ENCODE measurements at places on chromosomes 11 and 22.
A peak's percentile ranks its signal among the peaks of the same experiment; 100 is the strongest.

DNA sequence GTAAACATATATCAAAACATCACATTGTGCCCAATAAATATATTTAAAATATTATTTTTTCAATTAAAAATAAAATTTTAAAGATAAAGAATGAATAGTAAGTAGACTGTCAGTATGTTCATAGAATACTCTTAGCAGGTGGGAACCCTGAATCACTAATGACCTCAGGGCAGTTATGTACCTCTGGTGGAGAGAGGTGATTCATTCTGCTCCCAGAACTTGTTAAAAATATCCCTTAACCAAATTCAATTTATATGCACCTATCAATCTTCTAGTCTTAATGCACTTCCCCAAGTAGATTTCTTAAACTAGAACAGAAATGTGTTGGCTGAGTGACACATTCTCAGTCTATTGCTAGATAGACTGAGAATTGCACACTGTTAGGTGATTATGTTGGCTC is 183.9 kb upstream of the SYN3 start:
- no peak for DNase-seq

- no peak for DNase-seq
Observed at GRCh38 chr11:128915149-128915521, 24.0 kb downstream of the KCNJ5 start.

GRCh38 chr22:41681616-41682015 is 7.1 kb downstream of the SNU13 start:
- DNase-seq, result no peak

- peak; percentile 1 for DNase-seq
Observed at GRCh38 chr22:22855617-22856308, 31.9 kb upstream of the IGLL5 start.

- DNase-seq, result no peak
Observed at GRCh38 chr11:119237515-119237914, 31.4 kb downstream of the CBL start.

- no peak for DNase-seq
Observed at GRCh38 chr11:35358391-35358790, 61.0 kb downstream of the SLC1A2 start.

DNA sequence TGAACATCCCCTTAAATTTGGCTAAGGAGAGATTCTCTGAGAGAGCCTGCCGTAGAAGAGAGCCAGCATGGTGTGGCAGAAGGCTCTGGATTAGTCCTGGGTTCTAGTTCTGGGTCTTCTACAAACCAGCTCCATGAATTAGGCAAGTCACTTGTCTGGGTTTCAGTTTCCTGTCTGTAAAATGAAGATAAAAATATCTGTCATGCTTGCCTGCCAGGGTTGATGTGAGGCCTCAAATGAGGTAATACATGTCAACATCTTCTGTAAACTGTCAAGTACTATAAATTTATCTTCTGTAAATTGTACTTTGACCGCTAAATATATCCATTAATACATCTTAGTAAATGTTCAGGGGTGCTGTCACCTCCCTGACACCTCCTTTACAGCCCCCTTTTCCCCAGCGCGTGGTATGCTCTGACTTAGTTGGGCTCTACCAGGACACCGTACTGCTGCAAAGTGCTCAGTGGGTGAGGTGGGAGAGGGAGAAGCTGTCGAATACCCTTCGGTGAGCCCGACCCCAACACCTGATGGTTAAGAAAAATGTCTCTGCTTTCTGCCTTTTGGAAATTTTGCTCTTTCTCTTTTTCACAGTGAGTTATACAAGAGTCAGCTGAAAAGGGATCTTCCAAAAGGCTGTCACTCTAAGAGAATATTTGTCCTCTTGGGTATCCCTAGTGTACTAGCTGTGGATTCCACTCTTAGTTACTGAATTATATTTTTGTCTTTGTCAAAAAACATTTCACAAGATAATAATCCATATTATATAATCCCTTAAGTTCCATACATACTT is 15.0 kb downstream of the RBX1 start:
- peak; percentile 32 for DNase-seq

DNA sequence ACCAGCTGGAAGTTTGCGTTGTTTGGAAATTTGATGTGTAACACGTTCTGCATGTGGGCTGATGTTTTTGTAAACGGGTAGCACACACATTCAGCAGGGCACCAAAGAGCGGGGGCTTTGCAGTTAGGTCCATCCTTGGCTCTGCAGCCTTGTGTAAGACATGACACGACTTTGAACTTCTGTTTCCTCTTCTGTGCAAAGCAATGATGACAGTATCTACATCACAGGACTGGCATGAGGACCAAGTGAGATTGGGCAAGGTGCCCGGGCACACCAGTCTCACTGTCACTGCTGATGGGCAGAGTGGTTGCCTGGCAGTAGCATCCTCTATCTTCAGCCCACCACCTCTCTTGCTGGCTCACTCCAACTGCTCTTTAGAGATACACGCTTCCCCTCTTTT is 3.3 kb downstream of the TCN2 start:
- no peak for DNase-seq

DNA sequence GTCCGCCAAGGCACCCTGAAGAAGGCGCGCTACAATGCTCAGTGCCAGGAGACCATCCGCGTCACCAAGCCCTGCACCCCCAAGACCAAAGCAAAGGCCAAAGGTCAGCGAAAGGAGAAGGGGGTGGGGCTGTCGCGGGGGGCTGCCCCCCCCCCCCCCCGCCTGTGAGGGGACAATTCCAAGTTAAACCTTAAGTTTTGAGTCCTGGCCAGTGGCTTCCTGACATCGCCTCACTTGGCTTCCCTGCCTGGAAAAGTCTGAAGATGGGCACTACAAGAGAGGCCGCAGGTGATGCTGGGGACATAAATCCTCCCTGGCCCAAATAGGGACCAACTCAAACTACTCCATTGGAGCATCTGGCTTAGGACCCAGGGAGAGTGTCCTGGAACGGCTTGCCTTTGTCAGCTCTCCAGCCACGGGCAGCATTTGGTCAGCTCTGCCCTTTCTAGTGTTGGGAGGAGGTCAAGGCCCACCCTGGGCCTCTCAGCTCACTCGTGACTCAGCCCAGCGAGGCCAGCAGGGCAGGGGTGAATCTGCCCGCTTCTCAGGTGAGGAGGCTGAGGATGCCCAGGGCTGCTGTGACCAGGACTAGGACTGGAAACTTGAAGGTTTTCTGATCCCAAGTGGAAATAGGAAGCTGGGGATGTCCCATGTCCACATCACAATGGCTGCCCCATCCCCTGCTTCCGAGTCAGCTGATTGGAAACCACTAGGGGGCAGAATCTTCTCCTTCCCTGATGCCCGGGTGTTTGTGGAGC is 1.4 kb downstream of the MDK start:
- DNase-seq, result peak; percentile 53

DNA sequence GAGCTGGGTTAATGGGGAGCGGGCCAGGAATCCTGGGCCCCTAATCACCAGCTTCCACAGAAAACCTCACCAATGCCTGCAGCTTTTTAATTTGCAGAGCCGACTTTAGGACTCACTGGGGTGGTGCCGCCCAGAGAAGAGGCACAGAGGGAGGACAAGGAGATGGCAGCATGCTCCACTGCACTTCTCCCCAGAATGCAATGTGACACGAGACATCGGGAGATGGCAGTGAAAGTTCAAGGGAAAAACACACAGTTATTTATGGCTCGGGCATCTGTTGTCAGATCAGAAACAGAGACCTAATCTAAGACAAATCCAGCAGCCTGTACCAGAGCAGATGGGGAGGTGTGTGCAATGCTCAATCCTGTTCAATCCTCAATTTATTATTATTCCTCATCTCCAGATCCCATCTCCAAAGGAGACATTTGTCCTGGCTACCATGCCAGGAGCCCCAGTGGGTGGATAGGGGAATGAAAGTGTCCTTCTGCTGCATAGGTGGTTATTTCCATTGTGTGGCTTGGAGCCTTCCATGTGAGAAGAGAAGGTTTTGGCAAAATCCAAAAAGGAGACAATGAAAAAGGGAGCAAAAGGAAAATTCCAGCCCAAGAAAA is 250.0 kb downstream of the NXPE2 start:
- DNase-seq, result no peak

Measured in iris pigment epithelial cell (primary cell).